ENCODE measurements at places on chromosomes 5 and 9.

DNA sequence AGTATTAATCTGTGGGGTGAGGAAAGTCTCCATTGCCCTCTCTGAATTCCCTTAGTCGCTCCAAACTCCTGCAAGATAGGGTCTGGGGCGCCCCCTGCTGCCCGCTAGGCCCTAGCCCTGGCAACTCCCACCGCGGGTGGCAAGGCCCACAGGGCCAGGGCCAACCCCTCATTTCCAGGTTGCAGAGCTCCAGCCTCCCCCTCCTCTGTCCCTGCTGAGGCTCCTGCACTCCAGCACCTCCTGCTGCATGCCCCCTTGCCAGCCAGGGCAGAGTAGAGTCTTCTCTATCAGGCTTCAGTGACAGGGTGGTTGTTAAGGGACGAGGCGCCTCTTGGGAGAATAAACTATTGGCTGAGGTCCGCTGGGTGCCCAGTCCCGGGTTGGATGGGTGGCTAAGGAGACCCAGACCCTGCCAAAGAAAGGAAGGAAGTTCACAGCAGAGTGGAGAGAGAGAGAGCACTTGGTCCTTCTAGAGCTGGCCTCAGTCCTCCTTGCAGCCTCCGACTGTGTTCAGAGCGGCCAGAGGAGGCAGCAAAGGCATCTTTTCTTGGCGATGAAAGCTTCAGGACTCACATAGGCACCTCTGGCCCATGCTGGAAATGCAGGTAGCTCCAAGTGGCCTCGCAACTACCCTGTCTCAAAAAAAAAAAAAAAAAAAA, 45.6 kb downstream of the SAR1B start:
- peak; percentile 73 for DNase-seq

DNA sequence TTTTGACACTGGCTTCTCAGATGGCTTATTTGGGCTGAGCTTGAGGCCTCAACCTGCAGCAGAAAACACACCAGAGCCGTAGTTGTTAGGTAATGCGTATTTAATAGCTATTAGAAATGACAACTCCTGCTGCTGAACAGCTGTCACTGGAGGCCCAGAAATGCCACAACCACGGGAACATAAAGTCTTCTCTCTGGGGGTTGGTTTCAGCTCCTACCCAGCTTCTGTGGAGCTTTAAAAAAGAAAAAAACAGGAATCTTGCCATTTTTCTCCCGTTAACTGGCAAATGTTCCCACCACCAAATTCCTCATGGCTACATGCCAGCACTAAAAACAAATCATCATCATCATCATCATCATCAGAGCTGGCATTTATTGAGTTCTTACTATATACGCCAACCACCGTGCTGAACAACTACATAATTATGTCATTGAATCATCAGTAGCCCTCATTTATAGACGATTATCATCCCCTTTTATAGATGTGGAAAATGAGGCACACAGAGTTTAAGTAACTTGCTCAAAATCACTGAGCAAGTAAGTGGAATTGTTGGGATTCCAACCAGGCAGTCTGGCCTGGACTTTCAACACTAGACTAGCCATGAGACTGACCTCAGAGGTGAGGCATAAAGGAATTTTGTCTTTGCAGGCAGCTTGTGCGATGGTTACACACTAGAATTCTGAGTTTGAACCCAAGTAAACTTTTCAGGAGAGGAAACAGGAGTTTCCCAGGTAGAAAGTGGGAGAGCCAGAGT, 185.3 kb upstream of the WWC1 start:
- DNase-seq, result peak; percentile 41

- no peak for DNase-seq
Measured at GRCh38 chr5:159359408-159359807, 29.1 kb upstream of the IL12B start.

DNA sequence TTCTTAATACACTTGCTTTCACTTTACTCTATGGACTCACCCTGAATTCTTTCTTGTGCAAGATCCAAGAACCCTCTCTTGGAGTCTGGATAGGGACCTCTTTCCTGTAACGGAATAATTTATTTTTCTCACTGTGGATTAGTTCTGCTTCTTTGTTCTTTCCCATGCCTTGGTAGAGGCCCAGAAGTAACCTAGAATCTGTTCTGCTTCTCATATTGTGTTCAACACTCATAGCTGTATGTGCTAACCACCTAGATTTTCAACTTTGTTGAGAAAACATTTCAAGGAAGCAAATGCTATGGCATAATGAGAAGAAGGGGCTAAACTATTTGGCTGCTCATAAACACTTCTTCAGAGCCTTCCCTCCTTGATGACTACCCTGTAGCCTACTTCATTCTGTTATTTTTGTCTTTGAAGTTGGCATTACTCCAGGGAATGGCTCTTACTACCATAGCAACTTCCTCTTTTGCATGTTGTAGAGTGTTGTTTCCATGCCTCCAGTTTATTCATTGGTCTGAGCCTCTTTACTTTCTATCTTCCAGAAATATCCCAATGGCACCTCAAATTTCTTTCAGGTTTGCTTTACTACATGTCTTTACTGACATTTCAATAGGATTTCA, 74.3 kb downstream of the KIAA0825 start:
- peak; percentile 34 for DNase-seq

GRCh38 chr5:96453394-96453793, 20.3 kb upstream of the PCSK1 start:
- no peak for DNase-seq

DNA sequence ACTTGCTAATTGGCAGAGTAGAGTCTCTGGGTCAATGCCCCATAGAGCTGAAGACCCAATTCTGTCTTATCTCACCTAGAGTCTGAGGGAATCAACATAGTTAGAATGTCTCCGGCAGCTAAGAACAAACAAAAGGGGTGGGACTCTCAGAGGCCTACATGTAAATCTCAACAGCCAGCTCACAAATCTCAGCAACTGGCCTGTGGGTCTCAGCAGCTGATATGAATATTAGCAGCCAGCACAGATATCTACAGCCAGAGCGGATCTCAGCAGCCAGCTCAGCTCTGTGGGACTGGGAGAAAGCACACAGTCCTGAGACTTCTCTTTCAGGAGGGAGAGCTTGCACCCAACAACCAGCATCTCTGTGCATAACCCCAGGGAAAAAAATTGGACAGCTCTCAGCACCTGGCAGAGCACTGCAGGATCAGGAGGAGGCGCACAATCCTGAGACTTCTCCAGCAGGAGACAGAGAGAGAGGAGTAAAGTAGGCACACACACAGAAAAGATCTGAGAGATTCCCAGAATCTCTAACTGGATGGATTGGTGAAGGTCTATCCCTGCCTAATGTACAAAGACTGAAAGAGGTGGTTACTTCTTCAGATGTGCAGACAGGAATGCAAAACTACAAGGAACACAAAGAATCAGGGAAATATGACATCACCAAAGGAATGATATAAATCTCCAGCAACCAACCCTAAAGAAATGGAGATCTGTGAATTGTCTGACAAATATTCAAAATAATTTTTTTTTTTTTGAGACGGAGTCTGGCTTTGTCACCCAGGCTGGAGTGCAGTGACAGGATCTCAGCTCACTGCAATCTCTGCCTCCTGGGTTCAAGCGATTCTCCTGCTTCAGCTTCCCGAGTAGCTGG, 29.2 kb downstream of the KLF4 start:
- DNase-seq, result no peak

DNA sequence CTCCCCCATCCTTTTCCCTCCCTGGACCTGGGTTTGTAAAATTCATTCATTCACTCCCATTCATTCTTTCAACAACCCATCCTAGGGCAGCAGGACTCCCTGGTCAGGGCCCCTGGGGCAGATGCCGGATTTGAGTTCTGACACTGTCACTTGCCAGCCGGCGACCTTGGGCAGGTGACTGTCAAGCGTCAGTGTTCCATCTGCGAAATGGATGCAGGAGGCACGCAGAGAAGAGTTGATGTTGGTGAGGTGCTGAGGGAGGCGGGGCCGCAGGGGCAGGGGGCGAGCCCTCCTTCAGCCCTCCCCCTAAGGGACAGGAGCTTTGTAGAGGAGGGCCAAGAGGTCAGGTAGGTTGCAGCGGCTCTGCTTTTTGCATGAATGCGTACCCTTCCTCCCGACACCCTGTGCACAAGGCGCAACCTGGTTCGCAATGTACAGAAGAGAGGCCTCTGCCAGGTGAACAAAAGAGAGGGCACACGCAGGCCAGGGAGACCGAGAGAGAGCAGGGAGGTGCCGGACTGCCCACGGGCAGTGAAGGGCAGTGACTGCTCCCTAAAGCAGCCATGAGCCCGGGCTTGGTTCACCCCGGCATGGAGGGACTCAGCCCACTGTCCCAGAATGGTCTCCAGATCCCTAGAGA, 128.1 kb downstream of the BARX1 start:
- no peak for DNase-seq

- no peak for DNase-seq
Measured at GRCh38 chr9:137694962-137695875, 76.4 kb downstream of the EHMT1 start.

- no peak for DNase-seq
Measured at GRCh38 chr5:125926172-125926571, 497.0 kb upstream of the GRAMD2B start.

DNA sequence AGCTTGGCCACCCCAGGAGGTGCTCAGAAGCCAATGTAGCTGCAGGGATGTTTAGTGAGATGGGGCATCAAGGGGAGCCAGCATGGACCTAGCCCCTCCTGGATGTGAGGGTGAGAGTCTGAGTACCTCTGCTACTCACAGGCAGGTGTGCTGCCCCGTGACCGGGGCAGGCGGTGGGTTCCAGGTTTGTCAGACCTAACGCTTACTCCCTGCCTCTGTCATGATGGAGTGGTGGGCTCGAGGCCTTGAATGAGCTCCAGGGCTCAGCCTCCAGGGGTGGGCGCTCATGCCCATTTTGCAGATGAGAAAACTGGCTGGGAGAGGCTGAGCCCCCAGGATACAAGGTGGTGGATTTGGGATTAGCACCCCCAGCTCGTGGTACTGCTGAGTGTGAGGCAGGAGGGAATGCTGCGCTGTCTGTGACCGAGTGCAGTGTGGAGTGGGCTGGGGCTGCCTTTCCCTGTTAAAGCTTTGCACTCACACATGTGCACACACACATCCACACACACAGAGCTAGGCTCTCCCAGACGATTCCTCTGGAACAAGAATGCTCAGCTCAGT, 1.5 kb downstream of the RXRA start:
- DNase-seq, result no peak

- no peak for DNase-seq
Measured at GRCh38 chr5:146699138-146699537, 179.4 kb downstream of the PPP2R2B start.

GRCh38 chr5:40402007-40402364, 277.7 kb upstream of the PTGER4 start:
- peak; percentile 82 for DNase-seq

- peak; percentile 32 for DNase-seq
Measured at GRCh38 chr9:95494416-95495371, 22.1 kb downstream of the PTCH1 start.

DNA sequence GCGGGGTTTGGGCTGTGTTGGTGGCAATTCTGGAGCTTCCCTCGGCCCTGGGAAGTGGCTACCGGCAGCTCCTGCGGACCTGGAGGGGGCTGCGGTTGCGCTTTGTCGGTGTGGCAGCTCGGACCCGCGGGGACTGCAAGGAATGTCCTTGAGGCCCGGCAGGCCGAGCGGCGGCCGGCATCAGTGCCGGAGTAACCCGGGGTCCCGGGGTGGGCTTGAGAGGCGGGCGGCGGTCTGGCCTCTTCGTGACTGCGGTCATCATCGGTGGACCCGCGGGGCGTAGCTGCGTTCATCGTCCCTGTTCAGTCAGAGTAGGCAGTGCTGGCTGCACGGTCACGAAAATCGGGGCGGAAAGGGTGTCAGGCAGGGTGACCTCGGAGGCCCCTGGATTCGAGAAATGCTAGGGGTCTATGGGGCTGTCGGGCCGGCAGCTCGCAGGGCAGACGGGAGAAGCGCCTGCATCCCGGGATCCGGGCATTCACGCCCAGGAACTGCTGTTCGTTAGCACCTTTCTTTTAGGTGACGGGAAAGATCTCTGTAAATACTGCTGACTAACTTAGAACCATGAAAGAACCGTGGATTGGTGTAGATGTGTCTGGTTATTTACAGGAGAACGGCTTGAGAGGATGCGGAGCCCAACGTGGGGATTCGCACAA, 474 bp downstream of the HMGCR start:
- peak; percentile 22 for DNase-seq

DNA sequence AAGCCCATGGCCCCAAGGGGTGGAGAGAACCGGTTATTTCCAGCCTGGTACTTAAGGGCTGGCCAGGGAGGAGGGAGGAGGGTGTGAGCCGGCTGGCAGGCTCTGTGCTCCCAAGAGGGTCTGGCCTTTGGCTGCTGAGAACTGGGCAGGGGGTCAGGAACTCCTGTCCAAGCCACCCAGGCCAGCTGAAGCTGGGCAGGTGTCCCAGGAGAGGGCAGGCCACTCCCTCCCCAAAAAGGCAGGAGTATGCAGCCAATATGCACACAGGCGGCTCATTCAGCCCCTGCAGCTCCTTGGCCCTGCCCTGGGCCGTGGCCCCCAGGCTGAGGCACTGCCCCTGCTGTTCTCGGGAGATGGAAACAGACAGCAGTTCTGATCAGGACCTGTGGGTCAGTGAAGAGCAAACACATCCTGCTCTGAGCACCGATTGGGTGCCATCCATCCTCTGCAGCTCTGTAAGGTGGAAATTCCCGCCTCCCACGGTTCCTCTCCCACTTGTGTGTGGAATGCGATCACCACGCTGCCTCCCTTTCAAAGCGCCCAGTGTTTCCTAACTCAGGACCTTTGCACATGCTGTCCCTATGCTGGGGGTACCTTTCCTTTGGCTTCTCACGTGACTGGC, 17.1 kb upstream of the KIF12 start:
- DNase-seq, result no peak

GRCh38 chr9:126114850-126115460, 211.7 kb upstream of the MVB12B start:
- DNase-seq, result no peak

DNA sequence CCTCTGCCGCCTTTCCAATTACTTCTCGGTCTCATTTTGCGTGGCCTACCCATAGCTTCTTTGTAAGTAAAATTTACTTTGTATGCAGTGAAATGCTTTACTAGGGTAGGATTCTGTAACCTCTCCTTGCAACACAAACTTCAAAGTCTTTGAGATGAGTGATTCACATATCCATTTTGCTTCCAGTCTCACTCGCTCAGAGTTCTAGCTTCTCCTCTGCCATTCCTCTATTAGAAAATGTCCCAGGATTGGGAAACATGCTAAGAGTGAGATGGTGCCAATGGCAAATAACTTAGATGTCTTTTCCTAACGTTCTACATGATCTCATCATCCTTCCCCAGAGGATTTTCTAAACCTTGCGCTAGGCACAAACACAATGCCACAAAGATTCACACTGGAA, 270.5 kb upstream of the SLC30A5 start:
- DNase-seq, result no peak

DNA sequence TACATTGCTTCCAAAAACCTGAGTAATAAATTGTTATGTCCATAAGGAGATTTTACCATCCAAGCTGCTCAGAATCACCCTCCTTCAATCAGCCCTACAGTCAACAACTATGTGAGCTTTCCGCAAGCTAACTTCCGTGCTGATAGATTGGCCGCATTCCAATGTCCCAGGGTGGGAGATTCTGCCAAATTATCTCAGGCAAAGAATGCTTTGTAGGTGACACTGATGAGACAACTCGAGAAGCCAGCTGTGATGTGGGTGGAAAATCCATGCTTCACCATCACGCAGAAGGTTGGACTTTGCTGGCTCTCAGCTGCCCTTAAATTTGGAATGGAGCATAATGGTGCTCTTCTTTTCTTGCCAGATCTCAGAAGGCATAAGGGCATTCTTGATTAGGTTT, 44.9 kb upstream of the HCN1 start:
- no peak for DNase-seq
